Stimulated activated CD4-positive, alpha-beta T cell treated with anti-CD3 and anti-CD28 coated beads, Interleukin-15, amount 100 ng/mL, for 1 hour (primary cell): ENCODE measurements at places on chromosomes 16 and 17.

- DNase-seq: no peak
Measured at GRCh38 chr17:51951741-51952140, 206.8 kb downstream of the CA10 start.

DNA sequence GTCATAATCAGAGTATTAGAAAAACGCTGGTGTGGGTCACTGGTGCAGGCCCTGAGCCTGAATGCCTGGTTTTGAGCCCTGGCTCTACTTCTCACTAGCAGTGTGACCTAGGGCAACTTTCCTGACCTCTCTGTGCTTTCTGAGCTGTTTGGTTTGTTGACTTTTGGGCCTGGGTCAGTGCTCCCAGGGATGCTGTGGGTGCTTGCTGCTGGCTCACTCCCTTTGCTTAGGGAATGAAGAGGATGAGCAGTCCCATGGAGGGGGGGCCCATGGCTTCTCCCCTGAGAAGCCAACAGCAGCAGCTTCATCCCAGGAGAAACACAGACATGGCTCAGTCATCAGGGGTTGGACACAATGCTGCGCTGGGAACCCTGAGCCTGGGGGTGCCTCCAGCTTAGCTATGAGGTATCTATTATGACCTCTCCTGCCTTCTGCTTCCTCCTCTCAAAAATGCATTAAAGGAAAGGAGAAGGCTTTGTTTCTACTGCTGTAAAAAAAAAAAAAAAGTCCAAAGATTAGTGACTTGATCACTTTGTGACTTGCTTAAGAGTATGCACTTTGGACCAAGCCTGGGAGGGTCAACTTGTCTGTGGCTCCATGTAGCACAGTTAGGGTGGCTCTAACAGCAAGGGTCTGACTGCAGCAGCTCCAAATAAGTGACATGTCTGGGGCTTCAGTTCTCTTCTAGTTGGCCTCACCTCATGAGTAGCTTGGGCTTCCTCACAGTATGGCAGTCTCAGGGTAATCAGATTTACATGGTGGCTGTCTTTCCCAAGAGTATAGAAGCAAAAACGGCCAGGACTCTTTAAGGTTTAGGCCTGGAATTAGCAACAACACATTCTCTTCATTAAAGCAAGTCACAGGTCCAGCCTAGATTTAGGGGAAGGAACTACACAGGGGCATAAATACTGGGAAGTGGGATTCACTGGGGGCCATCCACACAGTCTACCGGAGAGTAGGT, 13.0 kb downstream of the NKD1 start:
- no peak for DNase-seq

- DNase-seq: no peak
Measured at GRCh38 chr17:79845601-79845949, 6.3 kb upstream of the CBX4 start.

- DNase-seq: no peak
Measured at GRCh38 chr17:44324092-44324570, 492 bp downstream of the SLC25A39 start.

DNA sequence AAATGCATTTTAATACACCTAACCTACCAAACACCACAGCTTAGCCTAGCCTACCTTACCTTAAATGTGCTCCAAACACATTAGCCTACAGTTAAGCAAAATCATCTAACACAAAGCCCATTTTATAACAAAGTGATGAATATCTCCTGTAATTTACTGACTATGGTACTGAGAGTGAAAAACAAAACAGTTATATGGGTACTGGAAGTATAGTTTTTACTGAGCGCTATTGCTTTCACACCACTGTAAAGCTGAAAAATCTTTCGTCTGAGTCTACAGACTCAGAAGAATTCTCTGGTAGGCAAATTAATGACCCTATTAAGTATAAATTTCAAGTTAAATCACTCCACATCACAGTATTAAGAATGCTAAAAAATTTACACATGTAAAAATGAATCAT, 3.5 kb downstream of the GRB2 start:
- no peak for DNase-seq

DNA sequence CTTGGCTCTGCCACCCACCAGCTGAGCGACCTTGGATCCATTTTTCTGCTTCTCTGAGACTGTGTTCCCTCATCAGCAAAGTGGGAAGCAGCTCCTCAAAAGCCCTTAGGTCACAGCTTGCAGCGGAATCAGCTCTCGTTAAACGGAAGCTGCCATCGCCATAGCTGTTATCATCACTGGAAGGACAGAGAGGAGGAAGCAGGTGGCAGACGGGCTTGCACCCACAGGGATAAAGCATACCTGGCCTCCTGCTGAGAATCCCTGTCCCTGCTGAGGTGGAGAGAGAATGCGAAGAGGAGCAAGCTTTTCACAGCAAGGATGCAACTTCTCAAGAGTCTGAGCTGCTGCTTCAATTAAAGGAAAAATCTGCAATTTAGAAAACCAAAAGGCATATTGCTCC, 106.6 kb downstream of the CLEC16A start:
- DNase-seq: no peak

DNA sequence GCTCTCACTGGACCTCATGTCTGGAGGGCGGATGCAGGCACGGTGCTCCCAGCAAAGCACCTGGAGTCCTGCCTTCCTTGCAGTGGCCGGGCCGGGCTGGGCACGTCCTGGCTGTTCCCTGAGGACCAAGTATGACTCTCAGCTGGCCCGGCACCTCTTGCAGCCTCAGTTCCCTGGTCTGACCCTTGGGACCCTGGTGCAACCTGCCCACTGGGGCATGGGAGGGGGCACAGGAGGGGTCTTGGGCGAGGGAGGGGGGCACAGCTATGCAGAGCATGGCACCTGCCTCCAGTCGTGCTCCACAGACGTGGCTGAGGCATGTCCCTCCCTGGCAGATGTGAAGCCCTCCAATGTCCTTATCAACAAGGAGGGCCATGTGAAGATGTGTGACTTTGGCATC, 19.6 kb downstream of the MAP2K3 start:
- DNase-seq: no peak

DNA sequence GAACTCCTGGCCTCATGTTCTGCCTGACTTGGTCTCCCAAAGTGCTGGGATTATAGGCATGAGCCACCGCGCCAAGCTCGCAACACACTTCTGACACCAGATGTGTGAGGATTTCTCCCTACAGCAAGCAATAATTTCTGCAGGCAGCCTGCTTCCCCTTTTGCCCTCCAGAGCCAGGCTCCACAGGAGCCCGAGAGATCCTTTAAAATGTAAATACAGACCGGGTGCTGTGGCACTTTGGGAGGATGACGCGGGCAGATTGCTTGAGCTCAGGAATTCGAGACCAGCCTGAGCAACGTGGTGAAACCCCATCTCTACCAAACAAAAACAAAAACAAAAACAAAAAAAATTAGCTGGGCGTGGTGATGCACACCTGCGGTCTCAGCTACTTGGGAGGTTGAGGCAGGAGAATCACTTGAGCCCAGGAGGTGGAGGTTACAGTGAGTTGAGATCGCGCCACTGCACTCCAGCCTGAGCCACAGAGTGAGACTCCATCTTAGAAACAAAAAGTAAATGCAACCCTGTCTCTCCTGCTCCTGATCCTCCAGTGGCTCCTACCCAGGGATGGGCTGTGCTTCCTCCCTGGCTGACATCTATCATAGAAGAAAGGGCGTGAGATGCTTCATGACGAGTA, 14.7 kb downstream of the C16orf96 start:
- DNase-seq: no peak

DNA sequence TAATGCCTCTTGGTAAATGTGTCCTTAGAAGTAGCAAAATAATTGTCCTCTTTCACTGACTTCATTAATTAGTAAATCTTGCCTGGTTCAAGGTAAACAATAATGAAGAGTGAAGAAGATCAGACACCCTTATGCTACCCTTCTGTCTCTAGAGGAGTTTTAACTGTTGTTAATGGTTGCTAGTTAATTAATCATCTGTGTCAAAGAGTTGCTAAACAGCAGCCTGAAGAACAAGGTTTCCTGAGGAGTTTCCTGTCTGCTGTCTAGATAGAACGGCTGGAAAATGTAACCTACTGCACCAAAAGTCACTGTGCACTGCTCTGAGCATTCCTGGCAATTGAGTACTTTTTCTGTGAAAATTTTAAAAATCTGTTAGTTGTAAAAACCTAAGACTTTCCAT, 131.3 kb downstream of the NLK start:
- no peak for DNase-seq

DNA sequence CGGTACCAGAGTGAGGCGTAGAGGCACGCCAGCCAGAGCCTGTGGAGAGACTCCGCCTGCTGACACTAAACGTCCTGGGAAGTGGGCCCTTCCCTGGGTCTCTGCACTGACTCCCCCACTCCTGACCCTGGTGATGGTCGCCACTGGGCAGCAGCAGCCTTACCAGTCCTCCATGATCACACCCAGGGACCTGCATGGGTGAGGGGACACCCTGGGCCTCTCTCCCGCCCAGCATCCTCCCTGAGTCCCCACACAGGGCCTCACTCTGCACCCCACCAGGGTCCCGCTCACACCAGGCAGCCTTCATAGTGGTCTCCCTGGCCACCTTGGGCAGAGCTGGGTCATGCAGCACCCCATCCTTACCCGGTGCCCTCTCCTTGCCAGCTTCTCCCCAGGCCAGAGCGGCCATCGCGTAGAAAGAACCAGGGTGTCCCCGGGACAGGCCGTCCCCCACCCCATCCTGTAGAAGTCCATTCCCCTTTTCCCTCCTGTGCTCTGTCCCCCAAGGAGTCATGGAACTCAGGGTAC, 10.7 kb downstream of the RGS11 start:
- no peak for DNase-seq

DNA sequence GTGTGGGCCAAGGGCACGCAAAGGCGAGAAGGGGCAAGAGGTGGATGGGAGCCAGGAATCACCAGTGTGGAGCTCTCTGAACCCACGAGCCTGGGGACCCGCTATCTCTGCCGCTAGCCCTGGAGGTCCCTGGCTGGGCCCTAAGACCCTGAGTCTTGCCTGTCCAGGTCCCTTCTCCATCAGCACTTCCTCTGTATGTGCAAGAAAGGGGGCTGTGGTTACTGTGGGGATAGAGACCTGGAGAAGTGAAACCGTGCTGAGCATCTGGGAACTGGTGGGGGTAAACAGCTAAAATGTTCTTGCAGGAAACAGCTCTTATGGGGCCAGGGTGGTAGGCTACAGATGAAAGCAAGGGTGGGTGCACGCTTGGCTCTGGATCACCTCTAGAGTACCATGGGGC, 3.1 kb downstream of the SPNS3 start:
- no peak for DNase-seq

DNA sequence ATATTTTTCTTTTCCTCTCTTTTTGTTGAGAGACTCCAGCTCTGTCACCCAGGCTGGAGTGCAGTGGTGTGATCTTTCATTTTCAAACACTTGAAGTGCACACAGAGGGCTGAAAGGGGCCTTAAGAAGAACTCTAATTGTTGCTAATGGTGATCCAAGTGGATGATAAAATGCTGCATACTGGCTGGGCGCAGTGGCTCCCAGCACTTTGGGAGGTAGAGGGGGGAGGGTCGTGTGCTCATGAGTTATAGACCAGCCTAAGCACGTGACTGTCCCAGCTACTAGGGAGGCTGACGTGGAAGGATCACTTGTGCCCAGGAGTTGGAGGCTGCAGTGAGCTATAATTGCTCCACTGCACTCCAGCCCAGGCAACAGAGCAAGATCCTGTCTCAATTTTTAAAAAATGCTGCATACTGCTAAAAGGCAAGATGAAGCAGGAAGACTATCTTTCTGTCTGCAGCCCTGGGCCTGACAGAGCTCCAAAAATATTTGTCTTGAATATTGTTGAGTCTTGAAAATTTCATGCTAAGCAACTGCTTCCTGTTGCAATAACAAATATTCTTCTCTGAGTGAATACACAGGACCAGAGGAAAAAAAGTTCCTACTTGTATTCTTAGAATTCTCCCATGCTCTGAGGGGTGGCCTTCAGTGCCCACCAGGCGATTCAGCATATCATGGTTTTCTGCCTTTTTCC, 63.7 kb upstream of the AKTIP start:
- DNase-seq: no peak

GRCh38 chr16:14609716-14610115, 20.3 kb downstream of the PARN start:
- no peak for DNase-seq

- no peak for DNase-seq
Measured at GRCh38 chr16:1137604-1138003, 15.3 kb upstream of the CACNA1H start.

- DNase-seq: no peak
Measured at GRCh38 chr17:27954548-27955495, 61.7 kb upstream of the LYRM9 start.

DNA sequence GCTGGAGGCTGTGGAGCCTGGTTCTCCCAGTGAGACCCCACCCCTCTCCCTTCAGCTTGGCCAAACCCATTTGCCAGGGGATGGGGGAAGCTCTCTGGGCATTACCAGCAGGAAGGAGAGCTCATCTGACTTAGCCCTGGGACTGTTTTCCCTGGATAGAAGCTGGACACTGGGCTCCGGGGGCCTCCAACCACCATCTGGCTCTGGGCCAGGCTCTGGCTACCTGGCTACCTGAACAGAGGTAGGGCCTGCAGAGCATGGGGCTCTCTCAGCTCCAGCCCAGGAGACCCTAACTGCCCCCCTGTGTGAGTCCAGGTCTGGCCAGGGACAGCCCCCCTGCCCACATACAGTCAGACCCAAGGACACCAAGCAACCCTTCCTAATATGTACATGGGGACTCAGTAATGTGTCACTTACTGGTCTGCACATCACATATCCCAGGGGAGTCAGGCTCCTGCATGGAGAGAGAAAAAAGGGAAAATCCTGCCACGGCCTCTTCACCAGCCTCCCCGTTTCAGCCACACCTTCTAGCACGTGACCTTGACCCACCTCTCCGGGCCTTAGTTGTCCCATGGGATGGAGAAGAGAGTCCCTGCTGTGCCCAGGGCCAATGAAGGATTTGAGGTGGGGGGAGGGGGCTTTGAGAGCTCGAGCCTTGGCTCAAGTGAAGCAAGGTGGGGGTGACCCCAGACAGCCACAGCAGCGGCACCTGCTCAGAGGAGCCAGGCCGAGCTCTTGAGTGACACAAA, 13.8 kb downstream of the CNGB1 start:
- DNase-seq: no peak
